PC-9 (cell line): ENCODE measurements at places on chromosomes 3 and 15.

- H3K4me1 ChIP-seq: peaks cover 19% of the 10 kb centered on the region
- H3K36me3 ChIP-seq: peaks cover 5% of the 10 kb centered on the region; the same call in 1 of the 2 replicates
- DNase-seq: no peak
- H3K27ac ChIP-seq: no peak overlapping the region
- H3K4me3 ChIP-seq: no peak overlapping the region
Observed at GRCh38 chr3:107369791-107370190, 7.4 kb upstream of the CCDC54 start.

- DNase-seq: no peak
- no peak overlapping the region for H3K27ac ChIP-seq
- no peaks in the 10 kb centered on the region for H3K4me1 ChIP-seq
- H3K36me3 ChIP-seq: no peaks in the 10 kb centered on the region
Observed at GRCh38 chr3:54056521-54056920, 65.8 kb upstream of the CACNA2D3 start.

- H3K36me3 ChIP-seq: no peaks in the 10 kb centered on the region
- no peak overlapping the region for H3K4me3 ChIP-seq
- no peaks in the 10 kb centered on the region for H3K27me3 ChIP-seq
- H3K4me1 ChIP-seq: no peaks in the 10 kb centered on the region
- no peak overlapping the region for H3K27ac ChIP-seq
Observed at GRCh38 chr15:33907326-33907725, 61.0 kb upstream of the CHRM5 start.

- no peak for DNase-seq
- no peaks in the 10 kb centered on the region for H3K4me1 ChIP-seq
- no peaks in the 10 kb centered on the region for H3K27me3 ChIP-seq
- H3K36me3 ChIP-seq: no peaks in the 10 kb centered on the region
- no peak overlapping the region for H3K4me3 ChIP-seq
Observed at GRCh38 chr3:150778793-150779401, 15.9 kb upstream of the SIAH2 start.

GRCh38 chr15:51144021-51144532, 49.4 kb upstream of the TNFAIP8L3 start:
- H3K4me3 ChIP-seq: no peak overlapping the region
- H3K4me1 ChIP-seq: no peaks in the 10 kb centered on the region
- H3K36me3 ChIP-seq: no peaks in the 10 kb centered on the region
- no peak for DNase-seq
- no peaks in the 10 kb centered on the region for H3K27me3 ChIP-seq

GRCh38 chr3:71310359-71310979, 273.1 kb downstream of the FOXP1 start:
- DNase-seq: no peak
- no peak overlapping the region for H3K4me3 ChIP-seq
- no peak overlapping the region for H3K27ac ChIP-seq
- no peaks in the 10 kb centered on the region for H3K36me3 ChIP-seq
- H3K27me3 ChIP-seq: no peaks in the 10 kb centered on the region

- H3K27ac ChIP-seq: no peak overlapping the region
- no peaks in the 10 kb centered on the region for H3K4me1 ChIP-seq
- H3K27me3 ChIP-seq: no peaks in the 10 kb centered on the region
- H3K4me3 ChIP-seq: no peak overlapping the region
Observed at GRCh38 chr3:40677321-40677720, 152.6 kb downstream of the ZNF621 start.
